ENCODE measurements at places on chromosomes 7 and 10. TPM values are rescaled to one million over a fixed set of nuclear protein-coding genes. Genes with fewer than 3 reads are reported as not detected.

DNA sequence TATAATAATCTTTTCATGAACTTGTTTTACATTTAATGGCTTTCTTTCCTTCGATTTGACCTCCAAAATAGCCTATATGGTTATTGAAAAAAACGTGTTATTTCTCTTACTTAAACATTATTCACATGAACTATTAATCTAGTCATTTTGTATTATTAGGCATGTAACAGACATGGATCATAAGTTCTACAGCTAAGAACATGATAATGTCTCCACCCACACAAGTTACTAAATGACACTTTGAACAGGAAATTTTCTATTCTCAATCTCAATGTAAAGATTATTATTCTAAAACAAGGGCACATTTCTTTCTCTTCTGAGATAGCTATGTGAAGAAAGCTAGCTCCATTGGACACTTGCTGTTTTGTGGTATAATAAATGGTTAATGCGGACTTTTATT is 10.0 kb downstream of the LAMB4 start:
- H3K27me3 ChIP-seq, result no peaks in the 10 kb centered on the region
- no peaks in the 10 kb centered on the region for H3K4me1 ChIP-seq
- H3K4me3 ChIP-seq, result no peak overlapping the region
- H3K27ac ChIP-seq, result no peak overlapping the region
- no peaks in the 10 kb centered on the region for H3K36me3 ChIP-seq

Gene TAS2R41
- total RNA-seq, result not detected

DNA sequence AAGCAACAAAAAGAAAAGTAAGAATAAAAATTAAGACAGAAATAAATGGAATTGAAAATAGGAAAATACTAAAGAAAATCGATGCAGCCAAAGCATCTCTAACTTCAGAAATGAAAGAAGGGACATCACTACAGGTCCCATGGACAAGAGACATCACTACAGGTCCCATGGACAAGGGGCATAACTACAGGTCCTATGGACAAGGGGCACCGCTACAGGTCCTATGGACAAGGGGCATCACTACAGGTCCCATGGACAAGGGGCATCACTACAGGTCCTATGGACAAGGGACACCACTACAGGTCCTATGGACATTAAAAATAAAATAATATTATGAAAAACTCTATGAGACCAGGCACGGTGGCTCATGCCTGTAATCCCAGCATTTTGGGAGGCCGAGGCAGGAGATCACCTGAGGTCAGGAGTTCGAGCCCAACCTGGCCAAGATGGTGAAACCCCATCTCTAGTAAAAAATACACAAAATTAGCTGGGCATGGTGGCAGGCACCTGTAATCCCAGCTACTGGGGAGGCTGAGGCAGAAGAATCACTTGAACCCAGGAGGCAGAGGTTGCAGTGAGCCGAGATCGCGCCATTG is 101.0 kb upstream of the DNAAF5 start:
- no peaks in the 10 kb centered on the region for H3K36me3 ChIP-seq
- H3K4me1 ChIP-seq, result no peaks in the 10 kb centered on the region
- H3K27ac ChIP-seq, result no peak overlapping the region
- no peaks in the 10 kb centered on the region for H3K27me3 ChIP-seq
- no peak for DNase-seq
- H3K4me3 ChIP-seq, result no peak overlapping the region

Gene ZNF800
- 5.5 TPM for total RNA-seq

DNA sequence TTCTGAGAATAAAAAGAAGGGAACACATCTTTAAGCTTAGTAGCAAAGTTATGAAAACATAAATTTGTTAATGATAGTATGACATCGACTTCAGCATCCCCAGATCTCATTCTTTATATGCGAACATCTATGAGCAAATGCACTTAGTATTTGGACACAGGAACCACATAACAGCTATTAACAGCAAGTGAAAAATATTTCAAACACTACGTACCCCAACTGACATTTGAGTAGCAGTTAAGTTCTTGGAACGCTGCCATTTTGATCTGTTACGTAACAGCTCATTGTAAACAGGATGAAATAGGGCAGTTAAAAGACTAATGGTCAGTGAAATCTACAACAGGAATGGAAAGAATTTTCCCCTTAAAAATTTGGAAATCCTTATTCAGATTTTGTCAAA is 428.9 kb downstream of the TNS3 start:
- no peak overlapping the region for H3K4me3 ChIP-seq
- H3K4me1 ChIP-seq, result peaks cover 3% of the 10 kb centered on the region
- H3K27ac ChIP-seq, result no peak overlapping the region
- no peaks in the 10 kb centered on the region for H3K27me3 ChIP-seq

Gene MAT1A
- total RNA-seq, result 2.9 TPM

GRCh38 chr7:50206453-50207250 is 97.9 kb upstream of the IKZF1 start:
- DNase-seq, result no peak
- H3K27ac ChIP-seq, result no peak overlapping the region
- H3K27me3 ChIP-seq, result no peaks in the 10 kb centered on the region
- no peak overlapping the region for H3K4me3 ChIP-seq
- no peaks in the 10 kb centered on the region for H3K36me3 ChIP-seq

Gene OPN1SW
- not detected for total RNA-seq

DNA sequence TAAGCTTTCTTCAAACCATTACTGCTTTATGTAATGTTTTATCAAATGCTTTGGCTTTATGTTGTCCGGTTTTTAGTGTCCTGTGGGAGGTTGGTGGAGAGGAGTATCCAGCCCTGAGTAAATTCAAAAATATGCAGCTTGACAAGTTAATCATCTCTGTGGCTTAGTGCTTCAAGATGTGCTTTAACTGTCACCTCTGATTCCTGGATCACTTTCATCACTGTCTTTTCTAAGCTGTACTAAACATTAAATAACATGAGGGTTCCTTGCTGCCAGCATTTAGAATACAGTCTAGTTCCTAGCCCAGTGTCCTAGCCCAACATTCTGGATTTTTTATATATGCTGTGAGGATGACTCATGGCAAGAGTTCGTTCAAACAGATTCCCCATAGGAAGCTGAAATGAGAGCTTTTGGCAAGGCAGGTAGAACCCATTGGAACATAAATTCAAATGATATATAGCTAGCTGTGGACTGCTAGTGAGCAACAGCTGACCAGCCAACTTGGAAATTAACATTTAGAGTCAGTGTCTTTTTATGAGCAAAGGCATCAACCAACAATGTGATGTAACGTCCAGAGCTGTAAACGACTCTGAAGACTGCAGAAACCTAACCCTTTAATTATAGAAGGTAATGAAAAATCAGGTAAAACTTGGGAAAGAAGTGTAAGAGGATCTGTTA is 80.6 kb upstream of the OIT3 start:
- H3K4me1 ChIP-seq, result peaks cover 10% of the 10 kb centered on the region
- no peak overlapping the region for H3K4me3 ChIP-seq
- H3K27ac ChIP-seq, result no peak overlapping the region
- DNase-seq, result no peak
- H3K27me3 ChIP-seq, result no peaks in the 10 kb centered on the region

Gene CCDC136
- total RNA-seq, result 43.7 TPM

- H3K36me3 ChIP-seq, result no peaks in the 10 kb centered on the region
- no peaks in the 10 kb centered on the region for H3K4me1 ChIP-seq
- H3K4me3 ChIP-seq, result no peak overlapping the region
- peak; percentile 44 for DNase-seq
Observed at GRCh38 chr10:61750943-61751471, 88.3 kb downstream of the CABCOCO1 start.

GRCh38 chr10:31602541-31603234 is 283.7 kb downstream of the ZEB1 start:
- no peaks in the 10 kb centered on the region for H3K27me3 ChIP-seq
- no peaks in the 10 kb centered on the region for H3K36me3 ChIP-seq
- H3K4me3 ChIP-seq, result peak overlapping the region; percentile 81
- peak overlapping the region; percentile 53 for H3K27ac ChIP-seq

DNA sequence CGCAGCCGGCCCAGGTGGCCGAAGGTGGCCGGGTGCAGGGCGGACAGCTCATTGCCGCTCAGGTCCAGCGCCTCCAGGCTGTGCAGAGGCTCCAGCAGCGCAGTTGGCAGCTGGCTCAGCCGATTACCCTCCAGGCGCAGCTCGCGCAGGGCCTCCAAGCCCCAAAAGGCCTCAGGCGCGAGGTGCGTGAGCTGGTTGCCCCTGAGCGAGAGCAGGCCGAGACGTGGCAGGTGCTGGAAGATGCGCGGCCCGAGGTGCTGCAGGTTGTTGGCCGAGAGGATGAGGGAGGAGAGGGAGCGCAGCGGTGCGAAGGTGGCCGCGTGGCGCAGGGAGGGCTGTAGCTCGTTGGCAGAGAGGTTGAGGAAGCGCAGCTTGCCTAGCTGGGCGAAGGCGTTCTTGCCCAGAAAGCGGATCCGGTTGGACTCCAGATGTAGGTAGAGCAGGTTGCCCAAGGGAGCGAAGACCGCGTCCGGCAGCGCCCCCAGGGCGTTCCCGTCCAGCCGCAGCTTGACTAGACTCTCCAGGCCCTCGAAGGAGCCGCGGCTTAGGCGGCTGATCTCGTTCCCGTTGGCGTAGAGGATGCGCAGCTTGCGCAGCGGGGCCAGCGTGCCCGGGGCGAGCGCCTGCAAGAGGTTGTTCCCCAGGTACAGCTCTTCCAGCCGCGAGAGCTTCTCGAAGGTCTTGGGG is 923 bp downstream of the TRIL start:
- H3K4me1 ChIP-seq, result peaks cover 24% of the 10 kb centered on the region
- peaks cover 32% of the 10 kb centered on the region for H3K27me3 ChIP-seq
- no peak overlapping the region for H3K27ac ChIP-seq
- H3K36me3 ChIP-seq, result no peaks in the 10 kb centered on the region
- H3K4me3 ChIP-seq, result peak overlapping the region; percentile 60
- DNase-seq, result peak; percentile 80

- no peaks in the 10 kb centered on the region for H3K27me3 ChIP-seq
- no peak overlapping the region for H3K27ac ChIP-seq
- H3K36me3 ChIP-seq, result peaks cover 44% of the 10 kb centered on the region
- no peak overlapping the region for H3K4me3 ChIP-seq
- H3K4me1 ChIP-seq, result no peaks in the 10 kb centered on the region
Observed at GRCh38 chr7:158740013-158740656, 35.5 kb upstream of the NCAPG2 start.

Gene CALCR
- total RNA-seq, result 3.0 TPM

DNA sequence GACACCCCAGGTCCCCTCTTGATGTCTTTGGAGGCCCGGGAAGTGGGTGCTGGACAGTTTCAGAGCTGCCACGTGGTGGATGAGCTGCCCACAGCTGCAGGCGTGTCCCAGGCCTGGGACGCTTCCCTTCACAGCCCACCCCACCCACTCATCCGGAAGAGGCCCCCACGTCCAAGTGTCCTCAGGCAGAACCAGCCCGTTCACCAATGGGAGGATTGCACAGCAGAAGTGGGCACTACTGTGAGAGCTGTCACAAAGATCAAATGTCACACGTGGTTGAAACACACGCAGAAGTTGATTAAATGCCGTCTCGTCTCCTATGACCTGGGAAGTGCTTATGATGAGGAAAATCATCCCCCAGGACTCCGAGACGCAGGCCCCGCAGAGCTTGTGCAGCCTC is 52.9 kb downstream of the STK32C start:
- no peak overlapping the region for H3K4me3 ChIP-seq
- no peaks in the 10 kb centered on the region for H3K36me3 ChIP-seq
- no peaks in the 10 kb centered on the region for H3K27me3 ChIP-seq
- H3K27ac ChIP-seq, result no peak overlapping the region
- DNase-seq, result no peak
- no peaks in the 10 kb centered on the region for H3K4me1 ChIP-seq

DNA sequence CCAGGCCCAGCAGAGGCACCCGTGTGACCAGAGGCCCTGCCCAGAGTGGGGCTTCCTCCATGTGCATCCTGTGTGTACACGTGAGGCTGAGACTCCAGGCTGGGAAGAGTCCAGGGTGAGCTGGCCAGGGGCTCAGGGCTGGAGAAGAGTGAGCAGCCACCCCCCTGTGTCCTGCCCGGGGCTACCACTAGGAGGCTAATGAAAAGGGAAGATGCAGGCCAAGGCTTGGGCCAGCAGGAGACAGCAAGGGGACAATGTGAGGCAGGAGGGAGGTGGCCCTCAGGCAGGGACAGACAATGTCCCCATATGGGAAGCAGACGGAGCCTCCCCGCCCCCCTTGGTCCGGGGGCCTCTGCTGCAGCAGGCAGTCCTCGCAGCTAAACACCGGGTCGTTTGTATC is 102.0 kb downstream of the HIF1AN start:
- no peak overlapping the region for H3K4me3 ChIP-seq
- H3K36me3 ChIP-seq, result no peaks in the 10 kb centered on the region
- peaks cover 8% of the 10 kb centered on the region for H3K4me1 ChIP-seq
- no peak overlapping the region for H3K27ac ChIP-seq

Gene AKR1C8
- not detected for total RNA-seq

Gene SAP25
- total RNA-seq, result 5.8 TPM

Gene RGR
- total RNA-seq, result not detected

Gene CYP2E1
- total RNA-seq, result not detected

Gene MKX
- total RNA-seq, result 0.92 TPM

DNA sequence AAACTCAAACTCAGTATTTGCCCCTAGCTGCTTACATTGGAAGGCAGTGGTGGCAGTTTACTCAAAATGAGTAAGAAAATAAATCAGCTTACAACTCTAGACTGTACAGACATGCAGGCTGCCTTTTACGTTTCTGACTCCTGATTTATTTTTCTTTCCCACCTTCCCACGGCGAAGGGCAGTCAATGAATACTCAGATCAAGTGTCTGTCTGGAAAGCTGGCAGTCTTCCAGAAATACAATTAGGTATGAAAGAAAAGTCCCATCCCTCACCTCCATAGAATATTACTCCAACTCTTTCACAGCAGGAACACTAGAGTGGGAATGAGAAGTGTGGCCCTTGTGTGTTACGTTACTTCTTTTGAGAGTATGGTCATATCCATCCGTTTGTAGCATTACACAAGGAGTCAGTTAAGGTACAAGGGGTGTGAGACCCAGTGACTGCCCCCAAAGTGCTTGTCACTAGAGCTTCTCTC is 1.3 kb upstream of the PAPSS2 start:
- H3K36me3 ChIP-seq, result no peaks in the 10 kb centered on the region
- no peaks in the 10 kb centered on the region for H3K27me3 ChIP-seq
- DNase-seq, result no peak
- no peak overlapping the region for H3K4me3 ChIP-seq
- H3K27ac ChIP-seq, result no peak overlapping the region
